HuH-7 (cell line): ENCODE measurements at places on chromosomes 5 and 9.

DNA sequence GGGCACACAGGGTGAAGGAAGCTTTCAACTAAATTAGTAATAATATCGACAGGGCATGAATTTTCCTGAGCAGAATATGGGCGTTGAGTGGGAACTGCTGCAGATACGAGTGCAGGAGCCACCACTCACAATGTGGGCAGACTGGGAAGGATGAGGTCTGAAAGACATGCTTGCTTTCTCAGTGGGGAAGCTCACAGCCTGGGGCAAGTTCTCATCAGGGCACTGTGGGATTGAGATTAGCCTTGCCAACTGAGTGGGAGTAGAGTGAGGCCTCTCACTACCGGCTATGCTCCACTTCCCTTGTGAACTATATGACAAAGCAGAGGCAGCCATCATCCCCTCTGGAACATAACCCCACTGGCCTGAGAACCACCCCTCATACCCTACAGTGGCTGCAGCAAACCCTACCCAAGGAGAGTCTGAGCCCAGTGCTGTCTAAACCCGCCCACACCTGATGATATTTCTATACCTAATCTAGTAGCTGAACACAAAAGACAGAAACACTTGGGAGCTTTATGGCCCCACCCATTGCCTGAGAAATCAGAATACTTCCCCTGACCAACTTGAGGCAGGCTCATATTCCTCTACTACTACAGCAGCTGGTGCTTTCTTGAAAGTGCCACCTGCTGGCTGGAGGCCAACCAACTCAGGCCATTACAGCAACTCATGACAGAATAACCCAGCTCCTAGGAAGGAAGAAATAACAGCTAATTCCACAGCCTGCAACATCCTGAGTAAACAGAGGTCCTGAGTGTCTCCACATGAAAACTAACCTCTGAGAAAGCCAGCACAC is 173.7 kb upstream of the SPEF2 start:
- DNase-seq: no peak

GRCh38 chr9:115672477-115673316 is 480.9 kb upstream of the PAPPA start:
- DNase-seq: no peak

GRCh38 chr9:80061940-80062339 is 490.2 kb downstream of the TLE4 start:
- DNase-seq: no peak

GRCh38 chr9:132745756-132746709 is 75.8 kb downstream of the GTF3C4 start:
- DNase-seq: no peak

- no peak for DNase-seq
Measured at GRCh38 chr9:127104581-127105311, 17.7 kb downstream of the ANGPTL2 start.

DNA sequence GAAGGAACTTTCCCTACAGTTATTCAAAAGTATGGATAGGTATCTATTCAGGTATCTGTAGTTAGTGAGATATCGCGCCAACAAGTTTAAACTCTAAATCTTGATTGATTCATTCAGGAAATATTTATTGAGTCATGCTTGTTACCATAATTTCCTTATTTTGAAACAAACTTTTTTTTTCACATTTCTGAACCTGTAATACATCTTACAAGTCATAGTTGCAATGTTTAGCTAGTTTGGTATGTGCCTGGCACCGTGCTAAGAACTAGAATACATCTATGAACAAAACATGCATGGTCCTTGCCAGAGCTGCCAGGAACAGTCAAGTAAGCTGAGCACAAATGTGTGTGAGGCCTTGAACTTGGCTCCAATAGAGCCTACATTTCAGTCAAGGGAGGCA is 226.4 kb downstream of the PCSK5 start:
- DNase-seq: no peak

DNA sequence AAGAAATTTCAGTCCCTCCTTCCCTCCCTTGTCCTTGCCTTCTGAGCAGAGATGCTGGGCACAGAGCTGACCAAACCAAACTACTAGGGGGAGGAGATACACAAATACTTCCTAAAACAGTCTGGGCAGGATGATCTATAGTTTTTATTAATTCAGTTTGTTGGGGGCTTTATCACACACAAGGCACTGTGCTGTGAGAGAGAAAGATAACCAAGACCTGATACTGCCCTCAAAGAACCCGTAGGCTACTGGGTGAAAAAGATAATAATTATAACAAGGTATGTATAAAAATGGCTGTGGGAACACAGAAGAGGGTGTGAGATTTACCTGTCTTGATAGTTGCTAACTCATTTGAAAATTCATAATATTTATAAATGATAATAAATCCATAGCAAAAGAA is 354.7 kb downstream of the NDUFS4 start:
- no peak for DNase-seq

GRCh38 chr9:18023332-18023731 is 444.5 kb downstream of the SH3GL2 start:
- no peak for DNase-seq

DNA sequence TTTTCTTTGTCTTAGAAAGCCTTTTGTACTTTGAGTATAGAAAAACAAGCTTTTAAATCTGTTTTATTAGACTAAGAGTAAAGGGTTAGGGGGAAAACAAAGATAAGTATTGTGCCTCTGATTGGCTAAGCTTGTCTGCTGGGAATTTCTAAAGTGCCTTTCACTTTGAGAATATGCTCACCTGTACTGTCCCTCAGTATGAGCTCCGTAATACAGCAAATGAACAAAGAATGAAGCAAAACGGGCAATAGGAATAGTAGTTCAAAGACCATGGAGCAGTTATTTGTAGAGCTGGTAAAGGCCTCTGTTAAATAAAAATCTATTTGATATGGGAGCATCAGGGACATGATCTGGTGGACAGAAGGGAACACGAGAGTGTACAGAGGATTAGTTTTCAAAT is 277.8 kb downstream of the MAST4 start:
- no peak for DNase-seq

DNA sequence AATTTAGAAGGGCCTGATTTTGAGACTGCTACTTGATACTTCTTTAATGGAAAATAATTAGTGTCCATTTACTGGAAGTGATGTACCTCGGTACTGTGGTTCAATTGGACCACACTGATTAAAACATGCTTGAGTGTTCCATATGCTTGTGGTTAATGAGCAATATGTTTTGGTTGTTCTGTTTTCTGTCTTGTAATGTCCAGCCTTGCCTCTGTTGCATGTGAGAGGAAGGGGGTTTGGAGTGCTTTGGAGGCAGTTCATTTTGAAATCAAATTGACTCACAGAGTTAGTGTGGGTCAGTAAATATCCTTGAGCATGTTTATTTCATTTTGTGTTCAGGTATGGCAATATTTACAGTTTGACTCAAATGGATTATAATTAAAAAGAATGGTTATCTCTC is 334.4 kb downstream of the ARHGEF28 start:
- DNase-seq: no peak

- no peak for DNase-seq
Measured at GRCh38 chr9:84597131-84597530, 72.4 kb upstream of the NTRK2 start.

DNA sequence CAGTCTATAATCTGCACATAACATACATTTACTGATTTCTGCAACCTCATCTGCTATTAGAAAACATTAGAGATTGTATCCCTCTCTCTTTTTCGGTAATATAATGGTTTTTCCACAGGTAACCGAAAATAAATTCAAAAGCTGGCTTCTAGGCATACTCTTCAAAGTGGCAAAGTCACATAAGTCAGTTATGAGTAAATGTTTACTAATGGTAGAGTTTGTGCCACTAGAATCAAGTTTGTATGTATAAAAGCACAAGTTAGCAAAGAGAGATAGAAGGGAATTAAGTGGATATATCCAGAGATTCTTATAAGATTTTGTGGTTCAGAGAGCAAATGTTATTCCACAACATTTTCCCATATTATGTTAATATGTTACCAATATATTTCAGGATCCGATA is 86.9 kb downstream of the MYO10 start:
- DNase-seq: no peak

DNA sequence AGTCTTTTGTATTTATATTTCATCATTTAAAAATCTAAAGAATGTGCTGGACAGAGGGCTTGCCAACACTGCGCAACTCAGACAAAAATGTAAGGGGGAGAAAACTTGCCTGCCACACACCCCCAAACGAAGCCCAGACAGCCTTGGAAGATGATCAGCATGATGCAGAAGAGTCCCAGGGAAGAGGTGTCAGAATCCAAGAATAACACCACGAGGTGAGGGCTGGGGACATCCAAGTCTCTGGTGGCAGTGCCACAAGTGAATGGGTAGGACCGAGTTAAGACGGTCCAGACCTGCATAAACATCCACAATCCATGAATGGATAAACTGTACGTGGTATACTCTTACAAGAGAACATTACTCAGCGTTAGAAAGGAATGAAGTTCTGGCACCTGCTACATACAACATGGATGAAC is 10.4 kb downstream of the EPB41L4B start:
- no peak for DNase-seq

GRCh38 chr9:112218908-112219307 is 43.8 kb upstream of the SUSD1 start:
- DNase-seq: no peak

DNA sequence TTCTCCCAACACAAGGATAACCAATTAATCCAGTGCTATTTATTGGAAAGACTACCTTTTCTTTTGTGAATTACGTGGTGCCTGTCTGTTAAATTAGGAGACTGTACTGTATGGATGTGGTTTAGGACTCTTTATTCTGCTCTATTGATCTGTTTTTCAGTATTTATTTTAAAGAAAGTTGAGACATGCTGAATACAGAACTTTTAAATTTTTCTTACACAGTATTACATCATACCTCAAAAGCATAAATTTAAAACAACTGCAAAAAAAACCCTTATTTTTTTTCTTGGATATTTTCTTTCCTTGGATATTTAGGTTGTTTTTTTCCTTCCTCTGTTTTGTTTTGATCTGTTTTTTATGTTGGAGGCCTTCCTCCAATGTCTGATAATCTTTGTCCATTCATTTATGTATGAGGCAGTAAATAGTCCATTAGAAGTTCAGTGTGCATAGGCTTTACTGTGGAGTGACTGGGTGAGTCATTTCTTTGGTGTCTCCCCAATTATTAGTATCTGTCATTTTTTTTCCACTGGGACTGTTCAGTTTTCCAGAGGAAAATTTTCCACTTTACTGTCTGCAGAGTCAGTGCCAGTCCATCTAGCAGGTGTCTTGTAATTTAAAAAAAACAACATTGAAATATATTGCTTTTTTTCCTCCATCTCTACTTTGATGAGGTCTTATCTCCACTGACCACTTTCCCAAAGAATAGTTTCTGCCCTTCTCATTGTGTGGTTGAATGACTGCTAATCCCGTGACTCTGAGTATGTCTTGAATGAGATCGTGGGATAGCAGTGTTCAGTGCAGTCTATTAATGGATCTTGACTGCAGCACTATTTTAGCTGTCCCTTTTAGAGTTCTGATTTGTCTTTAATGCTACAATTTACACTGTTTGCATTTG is 15.2 kb downstream of the CYSTM1 start:
- DNase-seq: no peak

DNA sequence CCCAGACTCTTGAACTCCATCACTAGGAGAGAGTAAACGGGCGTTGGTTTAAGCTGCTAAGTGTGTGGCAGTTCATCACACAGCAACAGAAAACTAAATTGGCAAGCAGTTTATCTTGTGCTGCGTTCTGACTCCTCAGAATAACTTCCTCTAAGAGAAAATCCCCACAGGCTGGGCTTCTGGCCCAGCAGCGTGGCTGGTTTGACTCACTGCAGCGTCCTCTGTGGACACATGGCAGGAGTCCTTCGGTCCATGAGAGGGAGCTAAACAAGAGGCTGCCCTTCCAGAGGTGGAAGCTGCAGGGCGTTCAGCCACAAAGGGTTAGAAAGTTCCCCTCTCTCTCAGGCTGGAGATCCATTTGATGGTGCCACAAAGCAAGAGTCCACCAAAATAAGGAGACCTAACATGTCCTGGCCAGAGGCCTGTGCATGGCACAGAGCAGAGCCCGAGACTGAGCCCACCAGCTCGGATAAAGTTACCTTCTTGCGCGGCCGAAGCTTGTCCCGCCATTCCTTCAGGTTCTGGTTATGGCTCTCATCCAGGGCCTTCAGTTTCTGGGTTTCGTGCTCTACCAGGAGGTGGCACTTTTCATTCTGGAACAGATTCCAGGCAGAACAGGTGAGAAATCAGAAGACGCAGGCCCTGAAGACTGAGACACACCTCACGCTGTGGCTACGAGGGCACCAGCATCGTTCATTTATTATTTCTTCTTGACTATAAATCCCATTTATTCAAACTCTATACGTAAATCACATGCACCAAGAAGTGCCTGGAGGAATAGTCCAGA is 46.2 kb upstream of the FBXW11 start:
- no peak for DNase-seq

GRCh38 chr5:55030676-55031369 is 6.8 kb downstream of the GZMK start:
- DNase-seq: no peak

DNA sequence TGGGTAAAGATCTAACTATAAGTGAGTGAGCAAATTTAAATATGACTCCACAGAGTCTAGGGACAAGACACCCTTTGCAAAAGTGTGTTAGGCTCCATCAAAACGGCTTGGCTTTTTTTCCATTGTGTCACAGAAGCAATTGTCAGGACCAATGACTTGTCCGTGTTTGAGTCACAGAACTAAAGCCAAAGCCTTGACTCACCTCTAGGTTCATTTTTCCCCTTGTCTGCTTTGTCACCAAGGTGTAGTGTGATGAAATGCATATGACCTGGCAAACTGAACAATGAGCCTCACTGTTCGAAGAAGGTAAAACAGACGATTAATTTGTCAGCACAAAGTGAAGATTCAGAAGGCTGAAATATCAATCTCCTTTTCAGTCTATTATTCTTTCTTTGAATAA is 331.0 kb downstream of the GLIS3 start:
- no peak for DNase-seq

- no peak for DNase-seq
Measured at GRCh38 chr9:99660191-99660636, 161.5 kb upstream of the NR4A3 start.

DNA sequence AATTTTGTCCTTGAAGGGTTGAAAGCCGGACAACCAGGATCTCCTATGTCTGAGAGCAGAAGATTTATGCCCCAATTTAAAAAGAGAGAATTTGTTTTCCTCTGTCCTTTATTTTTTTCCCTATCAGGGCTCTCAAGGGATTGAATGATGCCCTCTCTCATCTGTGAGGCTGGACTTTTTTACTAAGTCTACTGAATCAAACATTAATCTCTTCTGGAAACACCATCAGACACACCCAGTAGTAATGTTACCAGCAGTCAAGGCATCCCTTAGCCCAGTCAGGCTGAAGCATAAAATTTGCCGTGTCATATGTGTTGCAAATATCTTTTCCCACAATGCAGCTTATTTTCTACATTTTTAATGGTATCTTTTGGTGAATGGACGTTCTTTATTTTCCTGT is 1497.9 kb downstream of the MAT2B start:
- DNase-seq: no peak

DNA sequence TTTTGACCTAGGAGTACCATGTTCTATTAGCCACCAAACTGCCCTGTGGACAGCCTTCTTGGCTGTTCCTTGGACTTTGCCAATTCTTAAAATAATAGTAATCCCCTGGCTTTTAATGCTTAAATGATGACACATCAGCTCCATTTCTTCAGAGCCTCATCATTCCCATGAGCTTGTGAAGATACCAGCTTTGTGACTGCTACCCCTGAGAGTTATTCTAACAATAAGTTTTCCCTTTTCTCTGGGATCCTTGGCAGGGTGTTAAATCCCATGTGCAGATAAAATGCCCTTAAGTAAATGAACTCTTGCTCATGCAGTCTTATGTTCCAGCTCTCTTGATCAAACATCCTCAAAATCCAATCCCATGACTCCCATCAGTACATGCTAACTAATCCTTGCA is 415.3 kb downstream of the CETN3 start:
- DNase-seq: no peak

- DNase-seq: peak; percentile 11
Measured at GRCh38 chr9:129289131-129289731, 111.2 kb upstream of the IER5L start.

- DNase-seq: no peak
Measured at GRCh38 chr9:2354216-2354615, 267.4 kb upstream of the VLDLR start.
